NCI-H2081 (cell line): ENCODE measurements at places on chromosomes 7 and 10.

DNA sequence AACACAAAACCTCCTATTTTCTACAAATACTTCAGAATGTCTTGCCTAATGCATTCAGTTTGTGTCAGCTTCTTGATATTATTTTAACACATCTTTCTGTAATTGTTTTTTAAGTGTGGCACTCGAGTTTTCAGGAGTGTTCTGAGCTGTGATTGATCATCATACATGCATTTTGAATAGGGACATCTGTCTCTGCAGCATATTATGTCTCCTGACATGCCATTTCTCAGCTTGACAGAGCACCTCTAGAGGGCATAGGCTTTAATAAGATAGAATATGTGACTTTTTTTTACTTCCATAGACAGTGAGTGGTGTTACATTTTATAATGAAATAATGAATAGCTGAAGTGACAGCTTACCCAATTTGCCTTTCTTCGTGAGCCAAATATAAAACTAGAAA is 219.2 kb upstream of the HDAC9 start:
- DNase-seq = no peak

- no peak for DNase-seq
Measured at GRCh38 chr7:40213856-40214255, 79.1 kb downstream of the SUGCT start.

DNA sequence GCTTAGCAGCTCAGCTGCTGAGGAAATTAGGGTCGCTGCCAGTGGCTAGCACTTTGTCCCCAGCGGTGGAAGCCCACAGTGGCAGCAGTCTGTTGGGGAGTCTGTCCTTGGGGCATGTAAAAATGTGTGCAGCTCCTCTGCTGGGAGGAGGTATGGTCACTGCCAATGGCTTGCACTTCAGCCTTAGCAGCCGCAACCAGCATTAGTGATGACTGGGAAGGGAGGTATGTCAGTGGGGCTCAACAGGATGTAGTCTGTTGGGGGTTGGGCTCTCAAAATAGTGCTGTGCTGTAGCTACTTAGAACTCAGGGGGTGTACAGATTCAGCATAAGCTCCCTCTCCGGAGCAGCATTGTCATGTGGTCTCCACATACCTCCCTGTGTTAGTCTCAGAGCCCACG is 189.9 kb downstream of the ZEB1 start:
- DNase-seq = no peak

DNA sequence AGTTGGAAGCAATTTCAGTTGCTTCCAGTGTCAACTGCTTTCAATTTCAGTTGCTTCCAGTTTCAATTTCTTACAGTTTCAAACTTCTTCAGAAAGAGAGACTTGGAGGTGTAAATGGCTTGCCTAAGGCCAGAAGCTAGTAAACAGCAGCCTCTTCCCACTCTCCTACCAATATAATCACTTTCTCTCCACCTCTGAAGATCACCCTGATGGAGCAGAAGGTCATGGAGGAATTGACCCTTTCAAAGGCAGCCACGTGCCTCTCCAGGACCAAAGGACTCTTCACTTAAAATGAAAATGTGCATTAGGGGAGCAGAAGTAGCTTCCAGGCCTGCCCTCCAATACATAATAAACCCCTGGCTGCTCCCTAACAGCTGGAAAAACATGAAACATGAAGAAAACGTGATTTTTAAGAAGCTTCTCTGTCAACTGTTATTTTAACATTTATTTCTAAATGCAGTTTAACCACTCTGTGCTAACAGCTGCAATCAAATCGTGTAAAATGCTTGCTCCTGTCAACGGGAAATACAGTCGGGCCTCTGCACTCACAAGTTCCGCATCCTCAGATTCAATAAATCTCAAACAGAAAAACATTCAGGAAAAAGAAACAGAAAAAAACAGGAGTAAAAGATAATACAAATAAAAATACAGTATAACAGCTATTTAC is 1020.6 kb downstream of the XPNPEP1 start:
- no peak for DNase-seq

DNA sequence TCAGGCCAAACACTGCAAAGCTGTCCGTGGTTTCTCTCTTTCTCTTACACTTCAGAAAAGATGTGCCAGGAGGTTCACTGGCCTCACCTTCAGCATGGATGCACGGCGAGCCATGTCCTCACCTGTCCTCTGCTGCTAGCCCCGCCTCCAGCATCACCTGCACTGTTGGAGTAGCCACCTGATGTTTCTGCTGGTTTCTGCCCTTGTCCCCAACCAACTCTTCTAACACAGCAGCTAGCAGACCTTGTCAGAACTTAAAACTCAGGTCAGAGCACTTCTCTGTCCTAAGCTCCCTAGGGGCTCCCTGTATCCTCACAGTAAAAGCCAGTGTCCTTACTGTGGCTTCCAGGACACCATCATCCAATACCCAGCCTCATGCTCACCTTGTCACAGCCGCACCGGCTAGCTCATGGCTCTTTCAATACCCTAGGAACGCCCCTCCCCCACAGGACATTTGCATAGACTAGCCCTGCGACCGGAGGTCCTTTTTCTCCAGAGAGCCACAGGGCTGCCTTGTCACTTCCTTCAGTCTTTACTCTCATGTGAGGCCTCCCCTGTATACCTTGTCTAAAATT is 15.2 kb downstream of the PALD1 start:
- no peak for DNase-seq

DNA sequence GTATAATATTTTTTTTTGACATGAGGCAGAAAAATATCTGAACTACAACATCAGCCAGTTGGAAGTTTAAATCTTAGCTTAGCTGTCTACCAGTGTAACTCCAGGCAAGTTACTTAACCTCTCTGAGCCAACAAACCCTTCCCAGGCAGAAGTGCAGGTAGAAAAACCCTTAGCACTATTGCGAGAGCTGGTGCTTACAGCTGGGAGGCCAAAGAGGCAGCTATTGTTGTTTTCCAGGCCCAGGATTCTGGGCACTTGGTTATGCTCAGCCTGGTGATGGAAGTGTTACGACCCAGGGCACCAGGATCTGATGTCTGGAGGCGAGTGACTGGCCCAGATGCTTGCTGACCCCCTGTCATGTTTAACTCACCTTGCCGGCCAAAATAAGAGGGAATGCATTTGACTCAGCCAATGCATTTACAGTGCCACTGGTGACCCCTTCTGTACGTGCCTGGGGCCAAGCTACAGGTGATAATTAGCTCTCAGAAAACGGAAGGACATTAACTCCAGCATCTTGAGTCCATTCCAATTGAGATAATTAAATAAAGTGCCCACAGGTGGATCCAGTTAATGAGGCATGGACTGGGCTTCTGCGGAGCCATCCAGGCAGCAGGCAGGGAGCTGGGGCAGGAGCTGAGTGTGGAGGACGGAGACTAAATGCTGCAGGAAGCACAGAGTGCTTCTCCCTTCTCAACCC is 126.5 kb upstream of the HABP2 start:
- no peak for DNase-seq

- no peak for DNase-seq
Measured at GRCh38 chr7:114354306-114354705, 60.3 kb upstream of the FOXP2 start.

DNA sequence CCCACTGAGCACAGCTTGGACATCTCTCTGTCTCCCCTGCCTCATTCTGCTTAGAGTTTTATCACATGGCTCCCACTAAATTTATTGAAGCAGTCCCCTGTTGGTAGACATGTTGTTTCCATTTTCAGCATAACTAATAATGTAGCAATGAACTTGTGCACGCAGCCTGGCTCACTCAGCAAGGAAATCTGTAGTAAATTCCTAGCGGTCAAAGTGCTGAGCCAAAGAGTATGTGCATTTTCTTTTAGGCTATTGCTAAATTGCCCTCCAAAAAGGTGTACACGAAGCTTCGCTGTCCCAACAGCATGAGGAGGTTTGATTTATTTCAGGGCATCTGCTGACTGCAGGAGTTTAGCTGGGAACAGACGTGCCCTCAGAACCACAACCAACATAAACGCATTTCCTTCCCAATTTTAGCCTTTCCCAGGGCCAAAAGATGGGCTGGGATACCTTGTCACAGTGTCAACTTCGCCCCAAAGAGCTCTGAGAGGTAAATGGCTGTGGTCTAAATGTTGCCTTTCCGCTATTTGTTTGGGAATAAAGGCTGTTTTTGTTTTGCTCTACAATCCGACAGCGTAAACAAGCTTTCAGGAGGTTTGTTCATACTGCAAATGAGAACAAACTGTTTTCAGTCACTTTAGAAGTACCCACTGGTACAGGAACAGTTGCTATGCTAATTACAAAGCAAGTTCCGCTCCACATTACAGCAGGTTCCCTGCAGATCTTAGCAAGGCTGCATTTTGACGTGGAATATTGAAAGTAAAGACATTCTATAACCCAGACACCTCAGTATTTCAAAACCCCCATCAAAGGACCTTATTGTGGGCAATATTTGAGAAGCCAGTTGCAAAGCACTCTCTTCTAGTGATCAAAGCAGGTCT is 16.8 kb downstream of the VSIR start:
- no peak for DNase-seq

DNA sequence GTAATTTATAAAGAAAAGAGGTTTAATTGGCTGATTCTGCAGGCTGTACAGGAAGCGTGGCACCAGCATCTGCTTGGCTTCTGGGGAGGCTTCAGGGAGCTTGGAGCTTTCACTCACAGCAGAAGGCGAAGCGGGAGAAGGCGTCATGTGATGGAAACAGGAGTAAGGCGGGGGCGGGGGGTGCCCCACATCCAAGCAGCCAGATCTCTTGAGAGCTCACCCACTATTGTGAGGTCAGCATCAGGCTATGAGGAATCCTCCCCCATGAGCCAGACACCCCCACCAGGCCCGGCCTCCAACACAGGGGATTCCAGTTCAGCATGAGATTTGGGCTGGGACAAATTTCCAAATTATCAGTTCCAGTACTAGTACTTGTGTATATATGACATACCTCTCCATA is 46.2 kb downstream of the WDR37 start:
- DNase-seq = no peak

GRCh38 chr7:157758468-157759245 is 421.9 kb downstream of the DNAJB6 start:
- no peak for DNase-seq

GRCh38 chr10:50621968-50622705 is 1.6 kb downstream of the SGMS1 start:
- peak; percentile 29 for DNase-seq

GRCh38 chr7:109890622-109891021 is 1200.3 kb upstream of the LRRN3 start:
- DNase-seq = no peak

DNA sequence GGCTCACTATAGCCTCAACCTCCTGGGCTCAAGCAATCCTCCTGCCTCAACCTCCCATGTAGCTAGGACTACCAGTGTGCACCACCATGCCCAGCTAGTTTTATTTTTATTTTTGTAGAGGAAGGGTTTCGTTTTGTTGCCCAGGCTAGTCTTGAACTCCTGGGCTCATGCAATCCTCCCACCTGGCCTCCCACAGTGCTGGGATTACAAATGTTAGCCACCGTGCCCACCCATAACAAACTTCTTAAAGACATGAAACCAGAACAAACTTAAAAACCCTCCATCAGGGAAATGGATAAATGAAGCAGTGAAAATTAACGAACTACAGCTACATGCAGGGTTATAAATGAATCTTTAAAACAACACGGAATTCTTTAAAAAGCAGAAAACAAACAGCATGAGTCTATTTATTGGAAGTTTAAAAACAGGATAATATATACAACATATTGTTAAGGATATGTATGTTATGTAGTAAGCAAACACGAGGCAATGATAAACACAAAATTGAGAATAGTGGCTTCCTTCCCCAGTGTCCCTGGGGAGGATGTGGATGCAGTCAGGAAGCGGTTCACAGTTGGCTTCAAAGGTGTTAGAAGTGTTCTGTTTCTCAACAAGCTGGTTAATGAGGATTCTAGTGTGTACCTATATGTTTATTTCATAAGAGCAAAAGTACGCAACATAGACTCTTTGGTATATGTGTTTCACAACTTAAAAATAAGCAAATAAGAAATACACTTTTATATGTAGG is 128.2 kb upstream of the IMMP2L start:
- no peak for DNase-seq

GRCh38 chr10:6729071-6729774 is 149.1 kb upstream of the PRKCQ start:
- DNase-seq = no peak

GRCh38 chr7:112828696-112829095 is 38.5 kb upstream of the TMEM168 start:
- no peak for DNase-seq

- DNase-seq = no peak
Measured at GRCh38 chr10:126908225-126908624, 3.0 kb downstream of the DOCK1 start.

DNA sequence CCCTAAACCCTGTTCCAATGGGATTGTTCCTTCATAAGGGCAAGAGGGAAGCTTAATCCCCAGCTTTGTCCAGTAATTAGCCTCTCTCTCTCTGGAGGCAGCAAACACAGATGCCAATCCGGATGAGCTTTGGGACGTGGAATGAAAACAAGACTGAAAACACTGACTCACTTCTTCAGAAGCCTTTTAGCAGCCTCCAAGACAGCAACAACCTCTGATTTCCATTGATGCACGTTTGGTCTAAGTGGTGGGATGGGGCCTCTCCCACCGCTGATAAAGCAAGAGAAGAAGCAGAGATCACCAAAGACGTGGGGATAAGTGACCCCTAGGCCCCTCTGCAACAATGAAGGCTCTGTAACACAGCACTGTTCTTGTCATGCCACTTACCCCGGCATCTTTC is 5.8 kb upstream of the GFRA1 start:
- no peak for DNase-seq

GRCh38 chr7:104397442-104397841 is 69.0 kb downstream of the LHFPL3 start:
- DNase-seq = no peak

- no peak for DNase-seq
Measured at GRCh38 chr7:127776776-127777386, 124.9 kb downstream of the SND1 start.

GRCh38 chr7:42590771-42591310 is 321.0 kb downstream of the C7orf25 start:
- DNase-seq = no peak

GRCh38 chr10:48215486-48216203 is 58.9 kb downstream of the FRMPD2 start:
- DNase-seq = peak; percentile 42

- DNase-seq = no peak
Measured at GRCh38 chr7:32890793-32891042, 842 bp downstream of the KBTBD2 start.

DNA sequence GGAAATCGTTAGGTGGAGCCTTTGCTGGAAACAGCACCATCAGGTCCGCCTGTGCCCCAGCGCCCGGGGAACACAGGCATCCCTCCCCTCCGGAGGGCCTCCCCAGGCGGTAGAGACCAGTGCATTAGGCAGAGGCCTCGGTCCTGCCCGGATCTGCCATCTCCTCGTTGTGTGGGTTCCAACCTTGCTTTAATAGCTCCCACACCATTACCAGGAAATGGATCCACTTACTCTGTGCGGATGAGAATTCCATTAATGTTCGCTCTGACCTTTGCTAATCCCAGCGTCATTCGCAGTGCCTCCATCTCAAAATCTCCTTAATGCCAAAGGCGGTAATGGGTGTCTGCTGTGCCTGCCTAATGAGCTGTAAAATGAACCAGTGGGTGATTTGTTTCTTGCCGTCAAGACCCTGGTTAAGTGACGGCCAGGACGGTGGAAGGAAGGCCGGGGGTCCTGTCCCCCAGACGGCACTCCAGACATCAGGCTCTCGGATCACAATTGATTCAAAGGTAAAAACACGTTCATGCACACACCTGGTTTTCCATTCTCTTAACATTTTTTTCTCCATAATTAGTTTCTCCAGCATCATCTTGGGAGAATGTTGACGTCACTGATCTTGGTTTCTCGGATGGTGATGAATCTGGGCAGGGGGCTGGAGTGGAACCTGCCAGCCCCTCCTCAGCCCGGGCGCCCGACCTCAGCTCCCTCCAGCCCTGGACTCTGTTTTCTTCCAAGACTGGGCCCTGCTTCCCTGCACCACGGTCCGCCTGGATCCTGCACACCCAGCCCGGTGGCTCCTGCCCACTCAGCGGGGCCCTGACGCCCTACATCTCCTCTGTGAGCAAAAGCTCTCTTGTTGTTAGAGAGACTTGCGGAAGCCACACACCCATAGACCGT is 22.8 kb upstream of the FAM20C start:
- DNase-seq = no peak
